Brain (organoid and tissue), 16 donors: ENCODE measurements at places on chromosomes 1 and 21.

- no peak for DNase-seq
Observed at GRCh38 chr1:95699149-95699953, 465.3 kb downstream of the RWDD3 start.

GRCh38 chr1:109917051-109917767 is 6.6 kb downstream of the CSF1 start:
- DNase-seq = no peak

- no peak for DNase-seq
Observed at GRCh38 chr1:91527266-91527765, 26.7 kb downstream of the CDC7 start.

DNA sequence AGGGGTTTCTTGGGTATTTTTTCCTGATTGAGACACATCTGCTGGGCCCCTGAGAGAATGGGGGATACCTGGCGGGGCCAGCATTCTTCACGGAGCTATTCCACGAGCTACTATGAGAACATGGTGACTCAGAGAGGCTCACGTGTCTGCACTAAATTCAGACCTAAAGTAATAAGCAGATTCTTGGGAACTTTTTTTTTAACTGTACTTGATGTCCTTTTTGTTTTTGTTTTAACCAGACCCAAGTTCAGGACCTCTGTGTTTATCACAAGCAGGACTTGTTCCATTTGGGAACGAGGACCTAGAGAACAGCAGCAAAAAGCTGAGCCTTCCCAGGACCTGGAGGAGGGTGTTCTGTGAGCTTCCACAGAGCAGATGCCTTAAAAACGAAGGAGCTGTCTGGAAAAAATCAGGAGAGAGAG is 44.0 kb downstream of the EVA1C start:
- DNase-seq = no peak

DNA sequence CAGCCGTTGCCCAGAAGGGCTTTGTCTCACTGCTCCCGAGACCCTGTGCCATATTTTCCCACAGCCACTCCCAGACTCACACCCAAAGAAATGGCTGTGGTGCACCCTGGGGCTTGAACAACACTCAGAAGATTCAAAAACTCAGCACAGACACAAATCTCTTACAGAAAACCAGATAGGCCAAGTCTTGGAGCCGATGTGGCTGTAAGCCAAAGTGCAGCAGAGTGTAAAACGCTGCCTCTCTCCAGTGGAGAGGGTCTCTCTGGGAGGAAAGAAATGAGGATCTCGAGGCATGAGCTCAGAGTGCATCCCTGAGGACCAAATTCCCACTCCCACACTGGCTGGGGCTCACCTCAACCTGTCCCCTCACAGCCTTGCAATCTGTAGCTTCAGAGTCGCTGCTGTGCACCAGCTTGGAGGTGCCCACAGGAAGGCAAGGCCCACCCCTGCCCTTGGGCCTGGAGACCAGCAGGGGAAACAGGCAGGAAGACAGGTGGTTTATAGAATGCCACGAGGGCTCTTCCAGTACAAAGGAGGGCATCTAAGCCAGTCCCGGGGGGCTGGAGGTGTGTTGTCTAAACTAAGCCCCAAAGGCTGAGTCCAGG is 171.3 kb upstream of the AJAP1 start:
- peak; percentile 71 for DNase-seq

- DNase-seq = peak; percentile 29
Observed at GRCh38 chr21:36790616-36791015, 91.7 kb downstream of the SIM2 start.

- DNase-seq = no peak
Observed at GRCh38 chr21:41762753-41763152, 4.1 kb downstream of the RIPK4 start.

GRCh38 chr1:2882966-2883696 is 81.6 kb upstream of the TTC34 start:
- DNase-seq = peak; percentile 66

DNA sequence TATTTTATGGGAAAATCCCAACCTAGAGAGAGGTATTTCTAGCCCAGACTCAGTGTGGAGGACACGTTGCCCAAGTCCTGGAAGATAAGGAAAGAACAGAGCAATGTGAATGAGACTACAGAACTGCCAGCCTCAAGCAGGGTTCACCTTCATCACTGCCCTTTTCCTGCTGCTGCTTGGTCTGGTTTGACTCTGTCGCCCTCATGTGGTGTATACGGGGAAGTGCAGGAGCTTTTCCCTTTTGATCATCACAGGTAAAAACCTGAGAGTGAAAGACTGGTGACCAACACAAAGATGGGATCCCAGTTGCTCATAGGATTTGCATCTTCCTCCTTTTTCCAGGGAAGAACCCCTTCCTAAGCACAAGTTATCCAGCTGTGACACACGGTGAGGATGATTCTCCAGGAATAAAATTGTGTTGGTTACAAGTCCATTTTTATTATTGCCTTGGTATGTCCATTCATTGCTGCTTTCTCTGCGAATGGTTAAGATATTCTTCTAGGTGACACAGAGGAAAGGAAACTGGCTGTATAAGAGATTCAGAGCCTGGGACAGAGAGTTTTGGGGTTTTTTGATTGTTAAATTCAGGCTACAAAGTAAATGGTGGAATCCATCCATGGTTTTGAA is 89.5 kb upstream of the CD53 start:
- DNase-seq = peak; percentile 87

DNA sequence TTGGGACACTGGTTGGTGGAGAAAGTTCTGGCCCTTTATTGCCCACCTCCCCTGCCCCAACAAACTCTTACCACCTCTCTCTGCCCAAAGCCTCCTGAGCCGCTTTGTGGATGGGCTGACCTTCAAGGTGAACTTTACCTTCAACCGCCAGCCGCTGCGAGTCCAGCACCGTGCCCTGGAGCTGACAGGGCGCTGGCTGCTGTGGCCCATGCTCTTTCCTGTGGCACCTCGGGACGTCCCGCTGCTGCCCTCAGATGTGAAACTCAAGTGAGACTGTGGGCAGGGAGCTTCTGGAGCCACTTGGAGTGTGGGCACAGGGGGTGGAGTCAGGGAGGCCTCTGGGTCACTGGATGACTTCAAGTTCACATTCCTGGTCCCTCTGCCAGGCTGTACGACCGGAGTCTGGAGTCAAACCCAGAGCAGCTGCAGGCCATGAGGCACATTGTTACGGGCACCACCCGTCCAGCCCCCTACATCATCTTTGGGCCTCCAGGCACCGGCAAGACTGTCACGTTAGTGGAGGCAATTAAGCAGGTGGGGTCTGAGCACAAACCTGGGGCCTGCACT is 12.5 kb downstream of the RHOC start:
- DNase-seq = no peak

- DNase-seq = no peak
Observed at GRCh38 chr21:45592208-45592619, 50.0 kb upstream of the SLC19A1 start.

DNA sequence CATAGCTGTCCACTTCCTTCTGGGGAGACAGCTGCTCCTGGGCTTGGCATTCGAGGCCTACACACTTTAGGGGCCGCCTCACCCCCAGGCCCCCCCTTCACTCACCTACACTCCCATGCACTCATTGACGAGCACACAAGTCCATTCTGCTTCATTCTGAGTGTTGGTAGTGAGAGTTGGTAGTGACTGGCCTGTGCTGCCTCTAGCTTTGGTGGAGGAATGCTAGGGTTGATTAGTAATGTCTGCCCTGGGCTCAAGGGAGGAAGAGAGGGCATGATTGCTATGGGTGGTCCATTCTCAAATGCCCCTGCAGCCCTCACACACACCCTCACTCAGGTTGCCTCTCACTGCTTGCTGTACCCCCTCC is 30.4 kb downstream of the TRIM11 start:
- no peak for DNase-seq

GRCh38 chr1:31102501-31102950 is 37.0 kb upstream of the PUM1 start:
- DNase-seq = no peak

DNA sequence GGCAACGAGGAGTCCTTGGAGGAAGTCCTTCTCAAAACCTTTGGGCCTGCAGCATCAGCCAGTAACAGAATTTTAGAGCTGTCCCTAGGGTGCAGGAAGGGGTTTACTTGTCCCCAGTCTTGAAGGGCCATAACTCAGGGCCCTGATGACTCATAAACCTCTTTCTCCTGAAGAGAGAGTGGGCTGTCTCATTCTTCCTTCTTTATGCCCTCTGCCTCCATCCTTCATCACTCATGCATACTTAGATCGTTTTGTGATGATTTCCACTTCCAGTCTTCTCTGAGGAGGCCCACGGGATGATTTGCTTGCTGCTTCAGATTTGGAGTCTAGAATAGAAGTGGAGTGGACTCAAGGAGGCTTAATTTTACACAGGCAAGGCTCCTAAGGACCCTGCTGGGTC is 60.2 kb downstream of the NDUFS5 start:
- DNase-seq = no peak

GRCh38 chr1:9844106-9844505 is 20.3 kb upstream of the CLSTN1 start:
- DNase-seq = no peak

DNA sequence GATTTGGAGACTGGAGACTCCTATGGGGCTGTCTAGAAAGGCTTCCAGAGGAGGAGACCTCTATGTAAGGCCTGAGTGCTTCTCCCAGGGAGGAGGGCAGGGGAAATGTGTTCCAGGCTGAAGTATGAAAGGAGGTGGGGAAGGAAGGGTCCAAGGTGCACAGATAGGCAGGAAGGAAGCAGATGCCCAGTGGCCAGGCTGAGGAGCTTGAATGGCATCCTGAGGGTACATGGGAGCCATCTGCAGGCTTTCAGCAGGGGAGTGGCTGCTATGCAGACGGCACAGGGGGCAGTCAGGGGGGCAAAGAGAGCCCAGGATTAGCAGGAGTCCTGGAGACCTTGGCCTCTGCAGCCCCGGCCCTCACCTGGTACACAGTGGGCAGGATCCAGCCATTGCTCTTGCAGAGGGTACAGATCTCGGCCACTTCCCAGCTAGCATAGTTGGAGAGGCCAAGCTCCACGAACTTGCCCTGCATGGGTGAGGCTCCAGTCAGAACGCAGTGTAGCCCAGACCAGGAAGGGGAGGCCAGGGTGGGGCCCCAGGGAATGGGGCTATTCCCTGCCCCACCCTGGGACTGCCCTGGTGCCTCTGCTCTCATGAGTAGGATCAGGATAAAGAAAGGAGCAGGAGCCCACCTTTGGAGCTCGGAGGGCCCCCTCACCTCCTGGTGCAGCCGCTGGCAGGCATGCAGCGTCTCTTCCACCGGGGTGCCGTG is 4.0 kb downstream of the AKR7A2 start:
- no peak for DNase-seq

DNA sequence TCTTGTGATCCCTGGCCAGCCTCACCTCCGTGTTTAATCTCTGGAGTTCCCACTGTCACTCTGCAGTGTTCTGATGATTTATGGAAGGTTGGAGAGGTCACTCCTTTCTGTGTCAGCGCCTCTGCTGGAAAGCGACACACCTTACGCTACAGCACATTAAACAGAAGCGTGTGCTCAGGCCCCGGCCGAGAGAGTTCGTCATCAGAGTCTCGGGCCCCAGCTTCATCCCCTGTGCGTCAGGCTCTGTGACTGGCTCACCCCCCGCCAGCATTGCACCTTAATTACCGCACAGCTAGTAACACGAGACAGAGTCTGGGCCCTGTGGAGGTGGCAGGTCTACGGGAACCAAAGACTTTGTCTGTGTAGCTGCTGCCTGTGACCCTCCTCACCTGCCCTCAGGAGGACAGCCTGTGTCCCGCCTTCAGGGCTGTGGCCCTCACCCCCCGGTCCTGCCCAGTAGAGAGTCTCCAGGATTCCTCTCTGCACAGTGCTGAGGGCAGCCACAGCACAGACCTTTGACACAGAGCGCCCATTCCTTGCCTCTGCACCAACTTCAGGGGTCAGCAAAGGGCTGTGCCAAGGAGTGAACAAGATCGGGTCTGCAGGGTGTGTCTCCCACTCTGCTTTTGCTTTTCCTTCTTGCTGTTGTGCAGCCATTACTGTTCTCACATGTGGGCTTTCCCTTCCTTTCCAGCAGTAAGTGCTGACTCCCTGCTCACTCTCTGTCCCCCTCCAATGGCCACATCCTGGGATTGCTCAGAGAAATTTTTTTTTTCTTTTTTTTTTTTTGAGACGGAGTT is 157.6 kb downstream of the PGBD5 start:
- DNase-seq = peak; percentile 88

DNA sequence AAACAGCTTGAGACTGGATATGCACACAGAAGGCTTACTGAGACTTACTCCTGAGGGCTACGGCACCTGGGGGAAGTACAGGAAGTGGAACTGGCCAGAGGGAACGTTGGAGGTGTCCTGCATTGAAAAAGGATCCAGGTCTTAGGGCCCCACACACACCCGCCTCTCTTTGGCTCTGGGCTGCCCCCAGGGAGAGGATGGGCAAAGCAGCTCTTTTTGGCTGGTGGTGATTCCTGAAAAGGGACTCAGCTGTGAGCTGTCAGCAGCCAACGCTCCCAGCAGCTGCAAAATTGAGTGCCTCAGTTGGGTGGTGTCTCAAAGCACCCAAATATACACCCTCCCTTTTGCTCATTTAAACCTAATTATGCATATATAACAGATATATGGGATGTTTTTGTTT is 213.2 kb downstream of the TNR start:
- DNase-seq = peak; percentile 46

DNA sequence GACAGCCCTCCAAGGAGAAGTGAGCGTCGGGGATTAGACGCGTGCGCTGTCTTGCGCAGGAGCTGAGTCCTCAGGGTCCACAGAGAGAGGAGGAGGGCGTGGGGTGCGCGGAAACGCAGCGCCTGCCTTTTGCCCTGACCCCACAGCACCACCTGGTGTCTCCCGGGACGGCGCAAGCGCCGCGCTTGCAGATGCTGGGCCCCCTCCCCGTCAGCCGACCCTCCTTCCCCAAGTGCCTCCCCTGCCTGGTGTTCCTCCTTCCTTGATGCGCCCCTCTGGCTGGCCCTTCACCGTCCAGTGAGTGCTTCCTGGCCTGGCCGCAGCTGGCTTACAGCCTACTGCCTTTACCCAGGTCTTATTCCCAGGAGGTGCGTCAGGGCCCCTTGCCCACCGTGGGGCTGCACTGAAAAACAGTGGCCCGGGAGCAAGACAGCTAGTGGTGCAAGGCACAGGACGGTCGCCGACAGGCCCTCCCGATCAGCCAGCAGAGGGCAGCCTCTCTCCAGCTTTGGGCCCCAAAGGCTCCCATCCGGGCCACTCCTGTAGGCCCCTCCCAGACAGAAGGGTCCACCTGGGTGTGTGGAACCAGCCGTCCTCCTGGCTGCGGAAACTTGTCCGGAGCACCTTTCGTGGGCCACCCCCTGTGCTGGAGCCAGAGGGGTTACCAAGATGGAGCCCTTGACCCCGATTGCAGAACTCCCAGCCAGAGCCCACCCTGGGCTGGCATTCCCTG is 12.9 kb upstream of the PHLDA3 start:
- peak; percentile 57 for DNase-seq

DNA sequence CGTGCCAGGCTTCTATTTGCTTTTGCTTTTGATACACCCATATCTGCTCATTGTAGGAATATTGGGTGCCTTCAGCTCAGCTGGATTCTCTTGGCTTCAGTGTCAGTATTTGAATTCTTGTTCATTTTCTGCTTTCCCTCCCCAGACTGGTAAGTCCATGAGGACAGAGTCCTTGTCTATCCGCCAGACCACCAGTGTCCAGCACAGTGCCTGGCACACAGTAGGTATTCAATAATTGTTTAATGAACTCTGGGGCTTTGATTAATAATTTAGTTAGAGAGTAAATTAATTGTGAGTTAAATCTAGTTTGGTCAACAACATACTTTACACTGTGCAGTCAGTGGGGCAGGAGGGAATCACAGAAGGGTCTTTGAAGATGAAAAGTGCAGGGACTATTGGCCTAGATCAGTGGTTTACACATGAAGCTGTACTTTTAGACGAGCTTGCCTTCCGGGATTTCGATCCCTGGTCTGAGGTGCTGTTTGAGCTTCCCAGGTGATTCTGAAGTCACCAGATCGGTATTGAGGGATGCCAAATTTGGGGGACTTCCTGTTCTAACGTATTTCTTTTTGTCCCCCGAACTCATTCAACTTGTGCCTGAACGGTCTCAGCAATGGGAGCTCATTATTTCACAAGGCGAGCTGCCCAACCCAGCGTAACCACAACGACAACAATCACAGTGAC is 119.1 kb upstream of the JUN start:
- no peak for DNase-seq
